NCI-H82 (cell line): ENCODE measurements at places on chromosomes 1 and 21.
A peak's percentile ranks its signal among the peaks of the same experiment; 100 is the strongest.

- DNase-seq = no peak
These were observed 150.3 kb downstream of the PEX14 start for GRCh38 chr1:10625076-10625475.

DNA sequence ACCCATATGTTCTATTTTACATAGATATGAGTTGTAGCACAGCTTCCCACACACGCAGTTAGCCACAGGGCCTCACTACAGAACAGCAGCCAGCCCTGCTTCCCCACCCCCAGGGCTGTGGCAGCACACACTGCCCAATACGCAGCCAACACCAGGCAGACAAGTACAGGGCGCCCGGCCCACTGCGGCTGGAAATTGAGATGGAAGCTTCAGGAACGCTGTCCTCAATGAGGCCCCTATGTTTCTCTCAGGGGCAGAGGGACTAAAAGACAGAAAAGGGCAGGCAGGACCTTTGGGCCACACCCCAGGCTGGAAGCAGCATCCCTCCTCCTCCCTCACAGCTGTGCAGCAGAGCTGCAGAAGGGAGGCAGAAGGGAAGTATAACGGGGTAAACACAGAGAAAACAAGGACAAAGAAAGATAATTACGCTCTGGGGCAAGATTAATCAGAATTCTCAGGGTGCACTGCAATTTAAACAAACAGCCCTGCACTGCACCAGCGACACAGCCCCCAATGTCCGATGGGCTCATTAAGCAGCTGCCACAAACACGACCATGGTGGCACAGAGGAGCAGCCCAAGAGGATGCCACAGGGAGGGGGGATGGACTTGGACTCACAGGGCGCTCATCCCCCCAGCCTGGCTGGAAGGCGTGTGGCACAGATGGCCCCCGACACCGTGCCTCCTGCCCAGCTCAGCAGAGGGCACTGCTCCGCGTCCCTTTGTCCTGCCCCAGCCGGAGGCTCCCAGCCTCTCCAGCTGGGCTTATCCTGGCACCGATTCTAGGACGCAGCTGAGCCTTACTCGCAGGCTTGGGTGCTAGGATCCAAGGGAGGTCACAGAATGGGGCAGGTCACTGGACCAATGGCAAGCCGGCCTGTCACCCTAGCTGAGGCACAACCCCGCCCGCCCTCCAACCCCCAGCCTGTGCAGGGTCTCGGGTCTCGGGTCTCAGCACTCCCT lies 14.2 kb downstream of the WDR4 start:
- no peak for DNase-seq

GRCh38 chr1:39173119-39173994 lies 31.1 kb upstream of the MACF1 start:
- no peak for DNase-seq

DNA sequence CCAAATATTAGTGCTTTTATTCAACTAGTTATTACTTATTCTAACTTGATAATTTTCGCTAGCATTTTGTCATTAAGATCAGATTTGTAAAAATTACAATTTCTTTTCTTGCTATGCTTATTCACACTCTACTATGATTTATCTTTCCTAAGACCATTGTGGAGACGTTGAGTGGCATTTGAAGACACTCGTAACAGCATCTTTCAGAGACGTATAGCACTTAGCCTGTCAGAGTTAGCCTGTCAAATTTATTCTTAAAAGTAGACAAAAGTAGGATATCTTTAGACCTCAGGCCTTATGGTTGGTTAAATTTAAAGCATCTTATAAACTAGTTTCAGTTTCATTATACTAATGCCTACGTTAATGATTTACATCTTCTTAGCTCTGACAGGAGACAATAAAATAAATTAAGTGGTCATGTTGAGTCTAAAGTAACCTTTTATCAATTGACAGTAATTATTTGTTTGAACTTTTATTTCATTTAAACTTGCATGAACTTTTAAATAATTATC lies 1410.1 kb downstream of the MRPL39 start:
- no peak for DNase-seq

DNA sequence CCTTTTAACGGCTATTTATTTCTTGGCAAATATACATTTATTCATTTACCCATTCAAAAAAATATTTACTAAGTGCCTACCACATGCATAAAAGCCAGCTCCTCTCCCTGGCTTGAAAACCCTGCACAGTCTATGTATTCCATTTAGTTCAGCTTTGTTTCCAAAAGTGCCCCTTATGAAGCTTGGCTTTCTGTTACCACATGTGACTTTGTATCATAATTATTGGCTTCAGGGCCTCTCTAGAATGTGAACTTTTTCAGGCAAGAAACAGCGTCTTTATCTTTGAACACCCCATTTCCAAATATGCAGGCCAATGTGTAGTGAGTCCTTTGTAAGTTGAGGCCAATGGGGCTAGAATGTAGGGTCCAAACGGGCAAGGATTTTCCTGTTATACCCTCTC lies 69.4 kb downstream of the CACHD1 start:
- DNase-seq = no peak

GRCh38 chr1:107252271-107252670 lies 111.4 kb downstream of the NTNG1 start:
- DNase-seq = no peak

DNA sequence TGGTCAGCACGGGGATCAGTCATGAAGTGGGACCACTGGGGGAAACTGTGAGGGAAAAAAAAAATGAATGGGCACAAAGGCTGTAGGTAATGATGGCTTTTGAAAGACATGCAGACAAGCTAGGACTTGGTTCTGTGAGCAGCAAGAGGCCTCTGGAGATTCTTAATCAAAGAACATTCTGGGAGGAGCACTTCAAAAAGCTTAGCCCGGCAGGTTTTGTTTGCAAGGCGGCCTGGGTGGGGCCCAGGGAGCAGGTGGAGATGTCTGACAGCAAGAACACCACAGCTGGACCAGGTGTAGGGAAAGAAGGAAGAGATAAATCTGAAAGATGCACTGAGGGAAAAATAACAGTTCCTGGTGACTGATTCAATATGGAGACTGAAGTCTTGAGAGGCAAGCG lies 6.0 kb downstream of the TEX35 start:
- no peak for DNase-seq

GRCh38 chr1:248843687-248844086 lies 5.7 kb downstream of the ZNF672 start:
- no peak for DNase-seq

- DNase-seq = no peak
These were observed 6.0 kb upstream of the SDC3 start for GRCh38 chr1:30914587-30914922.

- DNase-seq = peak; percentile 94
These were observed 2.7 kb upstream of the SDC3 start for GRCh38 chr1:30911059-30911954.

GRCh38 chr1:19079541-19080472 lies 123.3 kb upstream of the IFFO2 start:
- DNase-seq = peak; percentile 38

GRCh38 chr1:198856601-198857000 lies 217.8 kb downstream of the PTPRC start:
- no peak for DNase-seq

DNA sequence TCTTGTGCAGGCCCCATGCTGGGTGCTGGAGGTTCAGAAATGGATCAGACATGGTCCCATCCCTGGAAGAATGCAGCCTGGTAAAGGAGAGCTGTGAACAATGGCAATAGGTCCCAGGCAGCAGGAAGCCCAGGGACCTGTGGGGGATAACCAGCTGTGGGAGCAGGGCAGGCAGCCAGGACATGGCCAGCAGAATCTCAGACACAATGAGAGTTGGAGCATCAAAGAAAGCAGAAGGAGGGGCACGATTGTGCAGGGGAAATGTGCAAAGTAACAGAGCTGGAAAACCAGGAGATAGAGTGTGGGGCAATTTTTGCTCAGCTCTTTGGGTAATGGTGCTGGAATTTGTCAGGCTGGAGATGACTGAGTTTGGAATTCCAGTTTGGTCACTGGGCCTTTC lies 44.3 kb downstream of the C8B start:
- DNase-seq = no peak

- DNase-seq = no peak
These were observed 96.8 kb upstream of the C1orf105 start for GRCh38 chr1:172323686-172324085.

- DNase-seq = peak; percentile 25
These were observed 20.6 kb downstream of the PADI2 start for GRCh38 chr1:17098446-17099317.

DNA sequence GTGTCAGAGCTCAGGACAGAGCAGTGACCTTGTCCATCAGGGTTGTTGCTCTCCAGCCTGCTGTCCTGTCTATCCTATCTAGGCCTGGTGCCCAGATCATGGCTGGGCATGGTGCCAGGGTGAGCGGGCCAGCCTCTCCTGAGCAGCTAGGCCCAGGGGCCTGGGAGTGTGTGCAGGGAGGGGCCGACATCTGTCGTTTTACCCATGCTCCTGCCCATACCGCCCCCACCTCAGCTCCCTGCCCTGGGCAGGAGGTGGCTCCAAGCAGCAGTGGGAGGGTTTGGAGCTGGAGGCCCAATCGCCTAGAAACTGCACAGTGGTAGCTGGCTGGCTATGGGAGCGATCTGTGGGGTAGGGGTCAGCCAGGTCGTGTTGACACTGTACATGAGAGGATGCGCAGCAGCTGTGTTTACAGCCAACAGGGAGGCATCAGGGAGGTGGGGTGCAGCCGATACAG lies 6.5 kb downstream of the INSRR start:
- peak; percentile 94 for DNase-seq

DNA sequence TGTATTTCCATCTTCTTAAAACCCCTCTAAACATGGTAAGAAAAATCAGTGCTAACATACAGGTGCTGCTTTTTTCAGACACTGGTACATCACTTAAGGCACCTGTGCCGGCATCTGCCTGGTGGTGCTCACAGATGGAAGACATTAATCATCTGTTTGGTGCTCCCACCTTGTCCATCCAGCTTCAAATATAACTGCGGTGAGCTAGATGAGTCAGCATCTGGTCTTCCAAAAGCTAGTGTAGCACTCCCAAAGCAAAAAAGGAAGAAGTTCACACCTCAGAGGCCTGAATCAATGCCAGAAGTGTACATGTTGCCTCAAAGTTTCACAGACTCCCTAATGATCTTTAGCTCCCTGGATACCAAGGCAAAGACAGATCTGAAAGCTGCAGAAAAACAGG lies 44.4 kb downstream of the TM2D1 start:
- no peak for DNase-seq

- DNase-seq = no peak
These were observed 16.5 kb upstream of the PKP1 start for GRCh38 chr1:201266774-201267173.

GRCh38 chr1:85616364-85616705 lies 35.8 kb downstream of the CCN1 start:
- DNase-seq = no peak

DNA sequence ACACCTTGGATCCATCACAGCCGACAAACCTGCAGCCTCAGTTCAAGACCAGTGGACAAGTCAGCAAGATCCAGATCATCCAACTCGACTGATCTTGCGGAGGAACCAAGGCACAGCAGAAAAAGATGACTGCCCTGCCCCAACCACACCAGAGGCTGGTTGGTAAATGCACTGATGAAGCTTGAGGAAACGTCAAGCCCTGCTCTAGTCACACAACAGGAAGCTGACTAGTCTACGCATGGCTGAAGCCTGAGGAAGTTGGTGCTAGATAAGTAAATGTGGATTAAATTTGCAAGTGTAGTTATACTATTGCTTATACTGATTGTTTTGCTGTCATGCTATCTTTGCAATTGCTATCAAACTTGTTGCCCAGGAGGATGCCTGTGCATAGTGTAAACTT lies 89.0 kb downstream of the LIPI start:
- no peak for DNase-seq

- no peak for DNase-seq
These were observed 68.3 kb upstream of the RHOU start for GRCh38 chr1:228666686-228667623.

- no peak for DNase-seq
These were observed 22.2 kb upstream of the GPR25 start for GRCh38 chr1:200850554-200850953.

DNA sequence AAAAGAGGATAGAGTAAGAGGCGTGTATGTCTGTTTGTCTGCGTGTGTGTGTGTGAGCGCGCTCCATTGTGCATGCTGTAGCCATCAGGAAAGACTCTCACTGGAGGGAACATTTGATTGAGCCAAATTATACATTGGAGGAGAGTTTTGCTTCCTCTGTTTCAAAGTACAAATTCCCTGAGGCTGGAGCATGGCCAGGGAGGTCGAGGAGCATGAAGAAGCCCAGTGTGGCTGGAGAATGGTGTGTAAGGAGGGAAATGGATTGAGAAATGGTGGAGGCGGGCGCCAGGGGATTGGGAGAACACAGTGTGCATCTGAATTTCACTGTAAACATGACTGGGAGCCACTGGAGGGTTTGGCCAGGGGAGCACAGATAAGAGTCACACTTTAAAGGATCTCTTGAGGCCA lies 22.1 kb upstream of the EFNA1 start:
- no peak for DNase-seq

DNA sequence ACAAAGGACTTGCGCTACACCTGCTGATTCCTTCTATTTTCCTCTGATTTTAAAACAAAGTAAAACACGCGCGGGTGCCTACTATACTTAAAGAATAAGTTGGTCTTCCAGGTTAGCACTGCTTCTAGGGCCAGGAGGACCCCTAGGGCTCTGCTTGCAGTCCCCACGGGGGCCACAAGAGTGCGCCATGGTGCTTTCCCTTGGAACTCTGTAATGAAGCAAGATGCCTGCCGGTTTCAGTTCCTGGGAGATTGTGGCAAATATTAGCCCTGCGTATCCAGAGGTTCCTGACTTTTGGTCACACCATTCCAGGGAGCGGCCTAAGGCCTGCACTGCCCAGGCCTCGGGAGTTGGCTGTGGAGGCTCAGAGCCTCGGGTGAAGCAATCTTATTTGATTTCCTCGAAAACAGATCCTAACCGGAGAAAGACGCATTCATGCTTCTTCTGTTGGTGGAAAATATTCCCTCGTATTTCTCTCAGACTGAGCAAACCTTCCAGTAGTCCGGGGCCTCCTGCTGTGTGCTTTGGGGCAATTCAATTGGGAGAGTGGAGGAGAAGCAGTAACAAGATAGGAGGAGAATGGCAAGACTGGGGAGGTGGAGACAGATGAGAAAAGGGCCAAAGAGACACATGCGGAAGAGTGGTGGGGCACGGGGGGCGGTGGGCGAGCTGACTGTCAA lies 25.3 kb downstream of the ADAM30 start:
- DNase-seq = peak; percentile 89

GRCh38 chr1:153649137-153649862 lies 9.2 kb upstream of the SNAPIN start:
- no peak for DNase-seq

DNA sequence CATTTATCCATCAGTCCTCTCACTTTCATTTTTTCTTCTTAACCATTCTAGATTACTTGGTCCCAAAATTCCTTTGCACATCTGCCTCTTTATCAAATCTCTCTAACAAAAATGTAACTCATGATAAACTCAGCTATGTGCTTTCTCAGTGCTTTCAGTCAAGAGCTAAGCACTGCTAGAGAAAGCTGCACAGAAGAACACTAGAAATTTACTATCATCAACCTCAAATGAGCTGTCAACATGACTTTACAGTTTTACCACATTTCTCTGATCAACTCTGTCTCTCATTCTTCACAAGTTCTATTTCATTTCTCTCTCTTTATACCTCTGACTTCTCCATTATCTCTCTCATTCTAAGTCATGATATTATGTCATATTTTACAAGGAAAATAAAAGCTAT lies 54.2 kb upstream of the PRKACB start:
- DNase-seq = no peak

- peak; percentile 39 for DNase-seq
These were observed 176.0 kb downstream of the CAMTA1 start for GRCh38 chr1:6961289-6961688.

GRCh38 chr1:160925652-160926244 lies 28.9 kb downstream of the ITLN2 start:
- no peak for DNase-seq

GRCh38 chr1:10045480-10046355 lies 13.0 kb downstream of the UBE4B start:
- DNase-seq = peak; percentile 21

GRCh38 chr1:177928952-177929351 lies 40.9 kb downstream of the SEC16B start:
- no peak for DNase-seq
